ENCODE measurements at places on chromosomes 7 and 10.
A peak's percentile ranks its signal among the peaks of the same experiment; 100 is the strongest.

DNA sequence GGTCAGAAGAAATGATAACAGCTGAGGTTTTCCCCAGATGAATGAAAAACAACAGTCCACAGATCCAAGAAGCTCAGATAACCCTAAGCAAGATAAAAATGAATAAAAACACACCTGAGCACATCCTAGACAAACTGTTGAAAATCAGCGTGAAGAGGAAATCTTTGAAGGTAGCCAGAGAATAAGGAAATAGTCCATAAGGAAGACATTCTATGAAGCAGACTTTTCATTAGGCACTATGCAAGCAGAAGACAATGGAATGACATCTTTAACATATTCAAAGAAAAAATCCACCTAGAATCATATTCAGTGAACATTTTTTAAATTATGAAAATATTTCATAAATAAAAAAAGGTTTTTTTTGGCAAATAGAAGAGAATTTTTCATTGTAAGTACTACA lies 15.1 kb upstream of the IL15RA start:
- no peak for DNase-seq

DNA sequence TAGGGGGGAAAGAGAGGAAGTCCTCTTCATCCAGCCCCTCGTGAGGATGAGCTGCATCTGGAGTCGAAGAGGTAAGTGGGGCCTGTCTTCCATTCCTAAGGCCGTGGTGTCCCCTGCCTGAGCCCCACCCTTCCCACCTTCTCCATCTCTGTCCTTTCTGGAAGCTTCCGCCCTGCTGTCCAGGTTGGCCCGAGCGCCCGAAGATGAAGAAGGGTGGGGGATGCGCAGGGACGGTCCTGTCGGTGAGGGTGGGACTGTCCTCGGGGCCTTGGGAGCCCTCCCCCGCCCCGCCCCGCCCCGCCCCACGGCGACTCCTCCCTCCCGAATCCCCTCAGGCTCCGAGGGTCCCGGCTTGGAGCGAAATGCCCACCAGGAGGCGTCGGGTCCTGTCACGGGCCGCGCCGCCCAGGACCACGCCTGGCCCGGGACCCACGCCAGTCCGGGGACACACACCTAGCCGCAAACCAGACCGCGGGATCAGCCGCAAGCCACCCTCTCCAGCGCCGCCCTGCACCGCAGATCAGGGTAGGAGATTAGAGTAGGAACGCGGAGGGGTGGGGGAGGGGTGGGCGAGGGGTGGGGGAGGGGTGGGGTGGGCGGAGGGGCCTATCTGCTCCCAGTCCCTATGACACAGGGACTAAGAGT lies 15.3 kb downstream of the GPRIN2 start:
- peak; percentile 17 for DNase-seq

GRCh38 chr10:57785546-57785945 lies 482.1 kb downstream of the IPMK start:
- no peak for DNase-seq

DNA sequence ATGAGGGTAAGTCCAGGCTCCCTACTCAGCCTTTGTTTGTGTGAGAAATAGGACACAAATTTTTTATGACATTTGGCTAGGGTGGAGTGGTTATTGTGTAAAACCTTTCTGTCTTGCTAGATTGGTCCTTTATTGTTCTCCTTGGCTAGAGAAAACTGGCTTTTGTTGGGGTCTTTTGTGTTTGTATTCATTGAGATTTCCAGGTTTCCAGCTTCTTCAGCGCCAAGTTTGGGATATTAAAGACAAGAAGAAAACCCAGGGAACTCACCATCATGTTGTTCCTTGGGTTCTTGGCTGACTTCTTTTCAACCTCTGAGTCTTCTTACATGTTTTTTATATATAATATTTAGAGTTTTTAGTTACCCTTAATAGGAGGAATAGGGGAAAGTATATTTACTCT lies 310.0 kb downstream of the HPSE2 start:
- no peak for DNase-seq

DNA sequence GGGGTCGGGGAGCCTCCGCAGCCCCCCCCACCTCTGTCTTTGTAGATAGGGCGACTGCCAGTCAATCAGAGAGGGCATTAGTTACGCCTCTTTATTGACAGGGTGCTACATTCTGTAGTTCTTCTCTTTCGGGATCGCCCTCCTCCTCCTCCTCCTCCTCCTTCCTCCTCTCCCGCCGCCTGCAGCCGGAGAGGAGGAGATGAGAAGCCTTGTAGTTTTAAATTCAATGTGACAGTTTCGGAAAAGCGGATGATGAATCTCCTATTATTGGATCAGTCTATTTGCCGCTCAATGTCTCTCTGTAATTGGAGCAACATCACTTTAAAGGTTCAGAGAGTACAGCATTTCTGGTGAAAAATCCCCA lies 587 bp upstream of the UNCX start:
- no peak for DNase-seq

DNA sequence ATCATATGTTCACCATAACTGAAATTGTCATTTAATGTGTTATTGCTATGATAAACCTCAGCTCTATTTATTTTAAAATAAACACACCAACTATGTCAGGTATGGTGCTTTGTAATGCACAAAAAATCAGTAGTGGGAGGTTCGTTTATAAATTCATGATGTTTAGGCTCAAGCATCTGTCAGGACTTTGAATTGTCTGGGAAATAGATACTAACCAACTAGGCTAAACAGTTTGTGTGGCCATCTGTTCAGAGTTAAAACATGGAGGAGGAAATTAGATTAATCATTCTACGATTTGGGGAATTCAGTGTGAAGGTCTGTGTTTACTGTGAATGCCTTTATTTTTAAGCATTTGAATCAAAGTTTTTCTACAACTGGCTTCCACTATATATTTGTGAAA lies 212.6 kb upstream of the FZD8 start:
- DNase-seq = no peak

DNA sequence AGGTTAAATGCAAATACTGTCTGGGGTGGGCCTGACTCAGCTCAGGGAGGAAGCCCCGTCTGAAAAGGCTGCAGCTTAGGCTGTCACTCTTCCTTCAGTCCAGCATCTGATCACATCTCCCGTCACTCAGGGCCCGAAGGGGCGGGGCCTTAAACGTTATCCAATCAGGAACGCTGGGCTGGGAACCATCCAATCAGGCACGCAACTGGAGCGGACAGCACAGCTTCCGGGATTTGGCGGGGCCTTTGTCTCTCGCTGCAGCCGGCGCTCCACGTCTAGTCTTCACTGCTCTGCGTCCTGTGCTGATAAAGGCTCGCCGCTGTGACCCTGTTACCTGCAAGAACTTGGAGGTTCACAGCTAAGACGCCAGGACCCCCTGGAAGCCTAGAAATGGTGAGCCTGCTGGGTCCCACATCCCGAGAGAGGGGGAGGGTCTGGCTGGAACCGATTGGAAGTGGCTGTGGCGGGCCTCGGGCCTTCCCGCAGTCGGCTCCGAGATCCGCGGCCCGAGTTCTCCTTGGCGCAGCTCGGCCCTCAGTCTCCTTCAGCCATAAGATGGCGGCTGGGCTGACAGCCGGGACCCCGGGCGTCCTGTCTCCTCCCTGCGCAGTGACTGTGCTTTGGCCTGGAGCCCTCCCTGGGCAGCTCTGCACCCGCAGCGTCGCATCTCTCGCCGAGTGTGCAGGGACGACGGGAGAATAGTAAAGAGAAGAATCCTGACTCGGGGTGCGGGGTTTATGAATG lies at the start of gene ZNF92:
Gene ZNF92 (plus strand): TSS at position 248 of the 744 bp plus-strand sequence. CDS start 143 bp downstream, at position 391.
- peak; percentile 92 for DNase-seq

DNA sequence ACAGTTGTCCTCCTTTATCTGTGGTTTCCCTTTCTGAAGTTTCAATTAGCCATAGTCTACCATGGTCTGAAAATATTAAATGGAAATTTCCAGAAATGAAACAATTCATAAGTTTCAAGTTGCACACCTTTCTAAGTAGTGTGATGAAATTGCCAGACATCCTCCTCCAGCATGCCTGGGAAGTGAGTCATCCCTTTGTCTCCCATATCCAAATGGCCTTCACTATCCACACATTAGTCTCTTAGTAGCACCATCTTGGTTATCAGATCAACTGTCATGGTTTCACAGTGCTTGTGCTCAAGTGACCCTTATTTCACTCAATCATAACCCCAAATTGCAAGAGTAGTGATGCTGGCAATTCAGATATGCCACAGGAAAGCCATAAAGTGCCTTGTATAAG lies 83.4 kb upstream of the PPP1R9A start:
- DNase-seq = no peak

GRCh38 chr7:155883491-155884224 lies 71.4 kb upstream of the SHH start:
- DNase-seq = no peak

- no peak for DNase-seq
Observed at GRCh38 chr10:130744631-130745030, 566.9 kb downstream of the TCERG1L start.

- no peak for DNase-seq
Observed at GRCh38 chr7:140621401-140622021, 19.1 kb downstream of the DENND2A start.

- no peak for DNase-seq
Observed at GRCh38 chr7:17150018-17150417, 148.4 kb upstream of the AHR start.

DNA sequence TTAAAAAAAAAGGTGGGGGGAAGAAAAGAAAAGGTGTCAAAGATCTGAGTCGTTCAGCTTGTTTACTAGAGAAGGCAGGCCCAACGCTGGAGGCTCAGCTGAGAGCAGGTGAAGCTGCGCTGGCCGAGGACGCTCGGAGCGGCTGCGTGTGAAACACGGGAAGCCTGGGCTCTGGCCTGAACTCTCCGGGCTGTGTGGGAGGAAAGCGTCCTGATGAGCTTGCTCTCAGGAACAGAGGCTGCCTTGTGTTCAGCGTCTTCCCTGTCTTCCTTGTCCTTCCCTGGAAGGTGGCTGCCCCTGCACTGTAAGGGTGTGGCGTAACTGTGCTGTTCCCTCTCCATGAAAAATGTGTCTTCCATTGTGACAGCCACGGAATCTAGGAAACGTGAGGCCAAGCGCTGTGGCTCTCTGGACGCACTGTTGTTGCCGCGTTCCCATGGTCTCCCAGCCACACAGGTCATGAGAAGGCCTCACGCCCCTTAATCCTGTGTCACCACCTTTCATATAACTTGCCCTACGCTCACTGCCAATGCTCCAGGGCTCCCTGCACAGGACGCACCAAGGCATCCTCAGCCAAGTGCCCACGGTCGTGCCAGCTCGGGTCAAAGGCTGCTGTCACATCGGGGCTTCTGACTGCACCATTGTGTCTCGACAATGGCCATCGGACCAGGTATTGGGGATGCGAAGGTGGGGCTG lies 15.8 kb downstream of the IL15RA start:
- DNase-seq = no peak

GRCh38 chr7:36284456-36285090 lies 105.1 kb upstream of the ANLN start:
- no peak for DNase-seq

DNA sequence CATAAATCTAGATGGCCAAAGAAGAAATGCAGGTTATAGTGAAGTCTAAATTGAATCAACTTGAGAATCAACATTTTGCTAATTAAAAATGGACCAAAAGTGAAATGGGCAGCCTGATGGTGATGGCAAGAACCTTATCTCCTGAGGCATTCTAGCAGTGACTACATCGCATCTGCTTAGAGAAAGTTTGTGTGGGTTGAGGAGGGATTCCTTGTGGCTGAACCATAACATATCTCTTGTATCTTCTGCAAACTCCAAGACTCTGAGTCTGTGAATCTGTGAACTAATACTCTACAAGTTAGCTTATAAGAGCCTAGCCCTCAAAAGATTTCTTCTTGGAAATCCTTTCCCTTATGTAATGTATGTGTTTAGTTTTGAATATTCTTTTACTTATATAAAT lies 85.6 kb downstream of the PRKG1 start:
- DNase-seq = no peak

DNA sequence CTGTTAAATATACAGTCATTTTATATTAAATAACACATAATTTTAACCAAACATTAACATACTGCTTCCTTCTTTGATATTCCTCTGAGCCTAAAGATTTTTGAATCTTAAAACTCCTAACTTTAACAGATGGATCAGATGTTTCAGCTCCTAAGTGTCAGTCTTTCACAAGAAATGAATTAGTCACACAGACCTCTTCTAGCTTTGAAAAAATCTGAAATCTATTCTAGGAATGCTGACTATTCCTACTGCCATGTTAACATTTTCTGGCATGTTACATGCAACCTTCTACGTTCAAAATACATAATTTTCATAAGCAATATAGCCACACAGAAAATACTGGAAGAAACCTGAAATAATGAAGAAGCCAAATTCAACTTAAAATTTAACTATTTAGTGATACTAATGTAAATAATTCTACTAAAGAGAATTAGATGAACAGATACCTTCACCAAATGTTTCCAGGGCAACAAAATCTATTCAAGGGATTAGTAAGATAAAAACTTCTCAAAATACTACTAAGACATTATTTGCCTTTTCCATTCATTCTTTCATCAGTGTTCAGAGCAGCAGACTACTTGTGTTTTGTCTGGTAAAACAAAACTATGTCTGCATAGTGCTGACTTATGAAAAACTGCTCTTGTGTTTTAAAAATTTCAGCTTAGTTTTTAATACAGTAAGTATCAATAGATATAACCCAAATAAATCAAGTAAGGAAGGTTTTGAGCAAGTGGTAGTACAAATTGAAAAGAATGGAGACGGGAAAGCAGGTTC lies 9.2 kb downstream of the JMJD1C start:
- DNase-seq = no peak

DNA sequence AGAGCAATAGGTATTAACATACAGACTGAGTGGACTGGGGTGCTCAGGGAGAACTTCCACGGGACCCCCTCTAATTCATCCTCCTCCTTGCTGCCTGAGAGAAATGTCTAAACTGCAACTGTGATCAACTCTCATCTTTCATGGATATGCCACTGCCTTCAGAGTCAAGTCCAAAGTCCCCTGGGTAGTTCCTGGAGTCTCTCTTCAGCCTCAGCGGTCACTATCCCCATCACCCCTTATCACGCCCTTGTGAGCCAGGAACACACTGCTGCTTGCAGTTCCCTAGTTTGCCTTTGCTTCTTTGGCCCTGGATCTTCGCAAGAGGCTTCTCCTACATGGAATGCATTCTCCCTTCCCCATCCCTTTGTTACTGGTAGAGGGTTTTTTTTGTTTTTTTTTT lies 58.7 kb upstream of the AUTS2 start:
- no peak for DNase-seq

DNA sequence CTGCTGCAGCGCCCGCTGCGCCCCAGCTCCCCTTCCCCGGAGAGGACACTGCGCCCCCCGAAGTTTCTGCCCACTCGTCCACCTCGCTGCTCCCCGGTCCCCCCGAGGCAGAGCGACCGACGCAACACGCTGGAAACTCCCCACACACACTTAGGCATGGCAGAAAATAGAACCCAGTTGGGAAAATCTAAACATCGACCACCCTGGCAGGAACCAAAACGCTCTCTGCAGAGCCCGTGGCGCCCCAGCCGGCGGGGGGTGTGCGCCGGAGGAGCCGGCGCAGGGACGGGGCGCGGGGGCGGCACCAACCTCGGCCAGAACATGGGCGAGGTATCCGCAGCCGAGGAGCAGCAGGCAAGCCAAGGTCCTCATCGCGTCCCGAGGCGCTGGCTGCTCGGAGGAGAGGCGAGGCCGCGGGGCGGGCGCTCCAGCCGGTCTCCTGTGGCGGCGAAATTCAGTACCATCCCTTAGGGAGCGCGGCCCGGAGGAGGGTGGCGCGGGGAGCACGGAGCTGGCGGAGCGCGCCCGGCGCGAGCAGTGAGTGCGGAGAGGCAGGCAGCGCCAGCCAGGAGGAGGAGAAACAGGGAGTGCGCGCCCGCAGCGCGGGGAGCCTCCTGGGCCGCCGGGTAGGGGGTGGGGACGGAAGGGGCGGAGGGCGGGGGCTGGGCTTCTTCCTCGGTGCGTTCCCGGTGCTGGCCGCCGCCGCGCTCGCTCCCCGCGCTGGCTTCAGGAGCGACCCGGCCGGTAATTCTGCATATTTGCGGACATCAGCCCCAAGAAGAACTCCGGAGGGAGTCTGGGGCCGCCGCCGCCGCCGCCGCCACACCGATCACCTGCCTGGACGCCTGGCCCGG lies 789 bp downstream of the PDGFA start:
- DNase-seq = no peak
